ENCODE measurements at places on chromosomes 11 and 22.

DNA sequence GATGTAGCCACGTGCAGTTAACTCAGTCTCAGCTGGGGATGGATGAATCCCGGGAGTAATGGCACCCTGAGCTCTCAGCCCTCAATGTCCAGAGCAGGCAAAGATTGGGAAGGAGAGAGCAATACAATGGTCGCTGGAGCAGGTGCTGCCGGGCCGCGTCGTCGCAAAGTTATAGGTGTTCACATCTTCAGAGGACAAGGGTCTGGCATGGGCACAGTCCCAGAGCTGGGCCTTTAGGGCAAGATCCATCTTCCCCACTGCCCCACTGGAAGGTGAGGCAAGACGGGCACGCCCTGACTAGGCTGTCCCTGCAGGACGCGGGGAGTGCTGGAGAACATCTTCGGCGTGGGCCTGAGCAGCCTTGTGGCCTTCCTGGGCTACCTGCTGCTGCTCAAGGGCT, 7.6 kb downstream of the PCNX3 start:
- no peak for DNase-seq

DNA sequence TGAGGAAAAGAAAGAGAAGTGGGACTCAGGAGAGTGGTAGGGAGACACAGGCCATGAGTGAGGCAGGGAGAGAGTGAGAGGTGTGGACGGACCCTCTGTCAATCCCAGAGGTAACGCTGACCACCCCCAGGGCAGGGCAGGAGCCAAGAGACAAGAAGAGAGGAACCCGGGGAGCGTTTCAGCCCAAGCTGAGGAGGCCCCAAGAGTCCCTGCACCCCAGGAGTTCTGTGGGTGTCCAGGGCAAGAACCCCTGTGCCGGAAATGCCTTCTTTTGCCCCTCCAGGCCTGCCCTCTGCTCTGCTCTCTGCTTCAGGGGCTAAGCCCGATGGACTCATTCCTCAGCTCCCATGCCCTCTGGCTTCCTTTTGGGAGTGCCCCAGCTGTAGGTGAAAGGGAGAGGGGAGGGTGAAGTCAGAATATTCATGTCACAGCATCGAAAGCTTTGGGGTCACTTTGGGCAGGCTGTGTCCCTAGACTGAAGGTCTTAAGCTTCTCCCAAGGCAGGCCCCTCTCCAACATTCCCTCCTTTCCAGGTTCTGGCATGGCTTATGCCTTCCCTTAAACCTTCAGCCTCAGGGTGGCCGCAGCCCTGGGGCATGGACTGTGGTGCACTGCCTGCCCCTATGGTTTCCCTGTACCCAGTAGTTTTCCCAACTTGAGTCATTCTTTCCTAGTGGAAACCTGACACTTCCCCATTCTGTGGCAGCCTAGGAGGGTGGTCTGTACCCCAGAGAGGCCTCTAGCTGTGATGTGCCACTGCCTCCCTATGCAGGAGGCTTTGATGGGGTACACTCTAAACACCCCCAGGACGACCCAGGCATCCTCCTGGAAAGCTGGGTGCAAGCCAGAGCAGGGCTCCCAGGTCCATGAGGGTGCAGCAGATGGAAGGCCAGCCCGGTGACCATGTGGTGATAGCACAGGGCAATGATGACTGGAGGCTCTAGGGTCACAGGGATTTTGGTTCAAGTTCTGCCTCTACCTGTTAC, 27.1 kb downstream of the MYEOV start:
- DNase-seq = no peak

- DNase-seq = no peak
Observed at GRCh38 chr22:28670161-28670560, 9.5 kb downstream of the TTC28 start.

- no peak for DNase-seq
Observed at GRCh38 chr11:17494019-17494418, 17.4 kb upstream of the ABCC8 start.

GRCh38 chr11:96986516-96986915, 596.7 kb downstream of the JRKL start:
- DNase-seq = no peak

GRCh38 chr11:79547256-79547655, 106.4 kb upstream of the TENM4 start:
- no peak for DNase-seq

DNA sequence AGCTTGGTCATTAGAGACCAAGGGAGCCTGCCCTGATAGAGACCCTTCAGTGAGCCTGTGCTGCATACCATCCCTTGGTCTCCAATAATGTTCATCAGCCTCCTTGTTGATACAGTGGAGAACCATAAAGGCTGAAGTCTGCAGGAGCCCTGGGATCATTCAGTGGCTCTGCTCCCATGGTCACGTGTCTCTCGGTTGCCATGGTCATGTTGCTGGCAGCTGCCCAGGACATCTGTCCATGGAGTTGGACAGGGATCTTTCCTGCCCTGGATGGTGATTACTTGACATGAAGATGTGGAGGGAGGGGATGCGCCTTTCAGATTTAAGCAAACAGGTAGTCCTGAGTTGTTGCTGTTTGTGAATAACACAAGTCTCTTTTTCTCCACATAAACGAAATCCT, 38.2 kb downstream of the CYB5R2 start:
- no peak for DNase-seq

DNA sequence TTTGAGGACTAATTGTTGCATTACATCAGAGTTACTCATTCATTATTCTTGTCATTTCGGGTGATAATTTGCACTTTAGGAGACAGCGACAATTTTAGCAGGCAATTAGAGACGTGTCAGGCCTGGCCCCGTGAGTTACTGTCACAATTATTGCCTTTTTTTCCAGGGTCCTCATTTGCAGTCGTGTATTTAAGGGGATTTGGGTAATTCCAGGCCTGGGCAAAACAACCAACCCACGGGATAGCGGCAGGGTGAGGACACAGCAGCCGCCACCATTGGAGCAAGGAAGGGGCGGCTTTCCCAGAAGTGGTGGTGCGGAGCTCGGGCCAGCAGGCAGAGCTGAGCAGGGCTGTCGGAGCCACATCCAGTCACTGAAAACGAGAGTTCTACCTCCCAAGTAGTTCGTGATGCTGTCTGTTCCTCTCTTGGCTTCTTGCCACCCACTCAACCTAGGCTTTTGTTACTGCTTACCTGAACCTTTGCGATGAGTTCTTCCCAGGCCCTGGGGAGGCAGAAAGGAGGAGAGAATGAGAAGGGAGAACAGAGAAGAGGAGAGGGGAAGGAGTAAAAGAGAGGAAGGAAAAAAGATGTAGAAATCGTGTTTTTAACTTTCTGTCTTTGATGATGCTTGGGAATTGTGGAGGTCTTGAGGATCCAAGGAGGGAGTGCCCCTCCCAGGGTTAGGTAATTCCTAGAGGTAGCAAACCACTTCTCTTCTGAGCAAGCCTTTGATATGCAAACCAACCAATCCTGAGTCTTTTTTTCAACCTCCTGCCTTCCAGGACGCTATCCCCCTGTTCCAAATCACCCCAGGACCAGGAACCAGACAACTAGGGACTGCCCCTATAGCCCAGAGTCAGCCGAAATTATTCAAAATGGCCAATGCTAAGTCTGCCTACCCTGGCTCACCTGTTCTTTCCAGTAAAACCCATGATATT, 236.1 kb downstream of the MIAT start:
- no peak for DNase-seq

DNA sequence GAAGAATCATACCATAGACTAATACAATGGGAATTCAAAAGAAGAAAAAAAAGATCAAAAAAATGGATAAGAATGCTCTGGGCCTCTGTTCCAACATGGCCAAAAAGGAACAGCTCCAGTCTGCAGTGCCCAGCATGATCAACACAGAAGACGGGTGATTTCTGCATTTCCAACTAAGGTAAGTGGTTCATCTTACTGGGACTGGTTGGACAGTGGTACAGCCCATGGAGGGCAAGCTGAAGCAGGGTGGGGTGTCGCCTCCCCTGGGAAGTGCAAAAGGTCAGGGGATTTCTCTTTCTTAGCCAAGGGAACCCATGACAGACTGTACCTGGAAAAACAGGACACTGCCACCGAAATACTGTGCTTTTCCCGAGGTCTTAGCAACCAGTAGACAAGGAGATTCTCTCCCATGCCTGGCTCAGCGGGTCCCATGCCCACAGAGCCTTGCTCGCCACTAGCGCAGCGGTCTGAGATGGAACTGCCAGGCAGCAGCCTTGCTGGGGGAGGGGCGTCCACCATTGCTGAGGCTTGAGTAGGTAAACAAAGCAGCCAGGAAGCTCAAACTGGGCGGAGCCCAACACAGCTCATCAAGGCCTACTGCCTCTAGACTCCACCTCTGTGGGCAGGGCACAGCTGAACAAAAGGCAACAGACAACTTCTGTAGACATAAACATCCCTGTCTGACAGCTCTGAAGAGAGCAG, 428.4 kb downstream of the MN1 start:
- peak; percentile 91 for DNase-seq

DNA sequence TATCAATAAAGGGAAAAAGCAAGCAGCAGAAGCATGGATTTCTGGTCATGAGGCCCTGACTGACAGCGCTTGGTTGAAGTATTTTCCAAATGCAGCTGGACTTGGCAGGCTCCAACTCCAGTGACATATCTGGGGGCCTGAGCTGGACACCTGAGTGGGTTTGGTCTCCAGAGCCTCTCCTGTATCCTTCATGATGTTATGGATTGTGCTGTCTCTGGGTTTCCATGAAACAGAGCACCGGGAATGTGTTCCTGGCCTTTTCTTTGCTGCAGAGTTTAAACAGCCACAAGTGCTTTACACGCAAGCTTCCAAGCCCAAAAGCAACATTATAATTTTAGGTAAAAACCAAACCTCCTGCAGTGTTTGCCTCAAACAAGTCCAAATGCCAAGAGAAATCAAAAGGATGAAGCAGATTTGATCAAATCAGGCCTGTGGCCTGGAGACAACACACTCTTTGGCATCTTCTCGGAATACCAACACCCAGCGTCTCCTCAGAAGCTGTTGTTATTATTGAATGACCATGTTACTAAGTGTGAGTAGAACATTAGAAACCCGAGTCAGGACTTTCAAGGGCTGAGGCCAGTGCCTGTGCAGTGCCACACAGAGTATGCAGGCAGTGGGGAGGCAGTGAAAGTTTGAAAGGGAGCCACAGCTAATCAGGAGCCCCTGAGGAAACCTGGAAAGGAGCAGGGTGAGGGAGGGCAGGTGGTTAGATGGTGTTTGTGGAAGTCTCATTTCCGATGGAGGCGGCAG, 42.0 kb downstream of the ME3 start:
- DNase-seq = no peak

DNA sequence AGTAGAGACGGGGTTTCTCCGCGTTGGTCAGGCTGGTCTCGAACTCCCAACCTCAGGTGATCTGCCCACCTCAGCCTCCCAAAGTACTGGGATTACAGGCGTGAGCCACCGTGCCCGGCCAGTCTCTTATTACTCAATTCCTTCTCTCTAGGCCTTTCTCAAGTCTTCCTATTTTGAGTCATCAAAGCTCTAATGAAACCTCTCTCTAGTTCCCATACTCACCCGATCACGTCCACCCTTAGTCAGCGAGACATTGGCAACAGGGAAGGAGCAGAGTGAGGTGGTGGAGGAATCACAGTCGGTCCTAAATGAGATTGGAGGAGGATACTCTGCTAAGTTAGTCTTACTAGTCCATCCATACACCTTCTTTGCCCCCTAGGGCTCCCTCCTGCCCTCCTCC, 5.0 kb downstream of the BSCL2 start:
- DNase-seq = no peak

- no peak for DNase-seq
Observed at GRCh38 chr11:72908032-72908676, 93.9 kb downstream of the ATG16L2 start.

DNA sequence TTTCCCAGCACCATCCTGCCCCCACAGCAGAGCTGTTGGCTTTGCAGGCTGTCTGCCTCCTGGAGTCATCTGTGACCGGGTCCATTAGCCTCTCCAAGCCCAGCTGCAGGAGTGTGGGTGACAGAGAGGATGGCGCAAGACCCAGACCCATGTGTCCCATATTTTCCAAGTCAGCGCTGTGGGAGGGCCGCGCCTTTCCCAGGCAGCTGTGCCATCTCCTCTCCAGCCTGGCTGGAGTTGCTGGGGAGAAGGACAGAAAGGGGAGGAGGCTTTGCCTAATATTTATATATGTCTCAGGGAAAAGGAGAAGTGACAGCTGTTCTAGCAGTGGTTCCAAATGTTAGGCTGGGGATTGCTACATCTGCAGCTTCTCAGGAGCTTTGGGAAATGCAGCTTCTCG, 15.7 kb downstream of the DTX4 start:
- DNase-seq = peak; percentile 49

DNA sequence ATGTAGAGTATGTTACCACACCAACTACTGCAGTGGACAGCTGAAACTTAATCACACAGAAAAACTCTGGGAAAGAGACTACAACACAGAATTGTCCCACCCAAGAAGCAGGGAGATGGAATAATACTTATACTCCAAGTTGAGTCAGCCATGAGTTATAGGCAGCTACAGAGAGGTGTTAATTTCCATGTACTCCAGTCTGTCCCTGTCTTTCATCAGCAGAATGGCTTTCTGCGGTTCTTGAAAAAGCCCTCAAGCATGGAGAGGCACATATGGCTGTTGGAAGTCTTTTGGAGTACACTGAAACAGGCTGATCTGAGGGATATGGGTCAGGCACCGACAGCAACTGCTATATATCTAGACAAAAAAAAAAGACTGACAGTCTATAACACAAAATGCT, 219.5 kb downstream of the DLG2 start:
- DNase-seq = no peak

GRCh38 chr11:95248666-95249467, 17.9 kb upstream of the SESN3 start:
- DNase-seq = no peak

GRCh38 chr11:82858133-82858532, 42.1 kb downstream of the PRCP start:
- DNase-seq = no peak

GRCh38 chr22:30460147-30460546, 11.7 kb downstream of the SEC14L3 start:
- DNase-seq = no peak

DNA sequence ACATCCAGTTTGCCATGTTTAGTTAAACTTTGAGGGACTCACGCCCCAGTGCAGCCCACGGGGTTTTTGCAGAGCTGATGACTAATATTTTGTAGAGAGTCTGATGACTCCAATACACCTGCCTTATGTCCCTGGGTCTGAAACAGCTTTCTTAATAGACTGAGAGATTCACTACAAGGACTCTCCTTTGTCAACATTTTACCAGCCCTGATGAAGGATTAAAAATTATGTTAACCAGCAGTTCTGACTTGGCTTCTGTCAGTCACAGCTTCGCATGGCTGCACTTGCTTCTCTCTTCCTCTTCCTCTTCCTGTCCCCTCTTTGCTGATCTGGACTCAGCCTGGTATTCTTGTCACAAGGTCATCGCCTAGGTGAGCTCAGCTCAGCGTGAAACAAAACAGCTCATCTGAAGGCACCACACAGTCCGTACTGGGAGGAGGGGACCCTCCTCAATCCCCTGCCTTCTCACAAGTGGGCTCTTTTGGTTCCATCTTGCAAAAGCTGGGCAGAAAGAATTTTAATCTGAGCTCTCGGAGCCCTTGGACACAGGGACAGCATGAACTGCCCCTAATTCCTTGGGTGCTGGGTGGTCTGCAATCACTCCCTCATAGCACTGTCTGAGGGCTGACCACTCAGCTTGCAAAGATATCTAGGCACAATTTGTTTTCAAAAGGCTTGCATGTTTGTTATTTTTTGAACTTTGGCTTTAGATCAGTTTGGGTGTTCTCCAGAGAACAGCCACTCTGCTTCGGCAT, 38.1 kb upstream of the POU2AF1 start:
- DNase-seq = no peak

GRCh38 chr11:90250970-90251369, 28.1 kb upstream of the CHORDC1 start:
- DNase-seq = no peak

- no peak for DNase-seq
Observed at GRCh38 chr11:76221365-76221764, 15.1 kb upstream of the WNT11 start.

Data from hepatocyte (in vitro differentiated cells).